ENCODE measurements at places on chromosomes 3 and 15.

- no peak for DNase-seq
These were observed 160.5 kb upstream of the CCDC54 start for GRCh38 chr3:107216711-107217110.

GRCh38 chr15:81492969-81493645 is 119.1 kb upstream of the TMC3 start:
- DNase-seq = no peak

GRCh38 chr3:134922866-134923265 is 127.8 kb downstream of the EPHB1 start:
- DNase-seq = no peak

GRCh38 chr15:68812597-68813431 is 7.9 kb downstream of the ANP32A start:
- DNase-seq = no peak

DNA sequence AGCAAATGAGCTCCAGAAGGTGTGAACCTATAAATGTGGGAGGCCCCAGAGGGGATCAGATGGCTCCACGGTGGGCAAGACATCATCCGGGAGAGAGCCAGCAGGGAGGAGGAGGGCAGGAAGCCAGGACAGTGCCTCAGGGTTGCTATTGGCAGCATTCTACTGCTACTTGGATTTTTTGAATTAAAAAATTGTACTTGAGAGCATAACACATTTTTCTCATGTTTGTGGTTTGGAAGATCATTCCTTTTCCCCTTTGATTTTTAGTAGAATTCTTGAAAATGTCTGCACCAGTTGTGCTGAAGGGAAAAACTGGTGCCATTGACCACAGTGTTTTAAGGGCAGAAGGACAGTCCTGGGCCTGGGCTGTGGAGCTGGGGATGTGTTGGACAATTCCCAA is 59.2 kb downstream of the LYZL4 start:
- no peak for DNase-seq

DNA sequence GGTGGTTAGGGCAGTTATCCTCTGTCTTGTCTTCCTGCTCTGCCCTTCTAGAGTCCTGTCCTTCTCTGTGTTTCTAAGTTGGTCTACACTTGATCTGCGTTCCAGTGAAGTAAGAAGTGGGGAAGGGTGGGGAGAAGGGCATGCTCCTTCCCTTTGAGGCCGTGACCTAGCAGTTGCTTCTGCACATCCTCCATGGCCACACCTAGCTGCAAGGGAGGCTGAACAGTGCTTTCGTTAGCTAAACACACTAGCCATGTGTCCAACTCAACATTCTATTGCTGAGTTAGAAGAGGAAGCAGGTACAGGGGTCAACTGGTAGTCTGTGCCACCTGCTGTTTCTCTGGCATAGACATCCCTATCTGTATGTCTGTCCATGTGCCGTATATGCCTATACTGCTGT is 94.5 kb downstream of the LARS2 start:
- no peak for DNase-seq

- no peak for DNase-seq
These were observed 40.2 kb downstream of the P2RY1 start for GRCh38 chr3:152874896-152875749.

DNA sequence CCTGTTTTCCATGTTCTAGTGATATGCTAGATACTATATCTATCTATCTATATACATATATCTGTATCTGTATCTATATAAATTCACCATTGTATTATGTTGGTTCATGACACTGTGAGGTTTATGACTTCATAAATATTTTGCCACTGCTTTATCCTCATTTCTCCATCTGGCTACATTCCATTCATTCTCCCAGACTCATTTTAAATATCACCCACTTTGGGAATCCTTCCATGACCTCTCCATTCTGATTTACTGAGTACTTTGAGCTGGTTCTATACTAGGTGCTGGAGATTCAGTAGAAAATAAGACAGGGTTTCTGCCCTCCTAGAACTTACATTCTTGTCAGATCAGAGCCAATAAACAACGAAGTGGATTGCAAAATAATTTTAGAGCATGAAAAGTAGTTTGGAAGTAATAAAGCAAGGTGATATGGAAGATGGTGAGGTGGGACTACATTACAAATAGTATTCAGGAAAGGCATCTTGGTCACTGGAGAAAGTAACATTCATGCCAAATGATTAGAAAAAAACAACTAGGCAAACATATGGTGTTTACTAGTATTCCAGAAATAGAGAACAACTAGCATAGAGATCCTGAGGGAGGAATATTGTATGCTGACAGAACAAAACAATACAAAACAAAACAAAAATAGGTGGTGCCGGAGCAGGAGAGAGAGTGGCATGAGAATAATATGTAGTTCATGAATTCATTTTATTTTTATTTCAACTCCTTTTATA is 11.6 kb upstream of the PLSCR4 start:
- DNase-seq = no peak

DNA sequence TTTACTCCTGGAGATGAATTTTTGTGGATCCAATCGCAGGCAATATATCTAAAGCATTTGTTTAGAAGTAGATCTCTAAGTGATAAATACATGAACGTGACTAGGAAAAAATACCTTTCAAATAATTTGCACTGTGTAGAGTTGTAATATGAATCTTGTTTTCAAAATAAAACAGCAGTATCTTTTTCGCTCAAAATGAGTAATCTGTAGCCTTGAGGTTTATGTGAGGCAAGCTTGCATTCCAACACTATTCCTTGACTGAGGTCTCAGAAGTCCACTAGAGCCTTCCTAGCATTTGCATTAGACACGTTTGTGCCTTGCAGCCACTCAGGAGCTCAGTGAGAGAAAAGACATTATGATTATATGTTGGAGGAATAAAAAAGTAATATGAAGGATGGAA is 138.3 kb upstream of the ROBO1 start:
- DNase-seq = no peak

- DNase-seq = no peak
These were observed 58.9 kb downstream of the ITGA11 start for GRCh38 chr15:68373028-68373427.

GRCh38 chr15:34883633-34884032 is 85.9 kb downstream of the AQR start:
- DNase-seq = no peak

DNA sequence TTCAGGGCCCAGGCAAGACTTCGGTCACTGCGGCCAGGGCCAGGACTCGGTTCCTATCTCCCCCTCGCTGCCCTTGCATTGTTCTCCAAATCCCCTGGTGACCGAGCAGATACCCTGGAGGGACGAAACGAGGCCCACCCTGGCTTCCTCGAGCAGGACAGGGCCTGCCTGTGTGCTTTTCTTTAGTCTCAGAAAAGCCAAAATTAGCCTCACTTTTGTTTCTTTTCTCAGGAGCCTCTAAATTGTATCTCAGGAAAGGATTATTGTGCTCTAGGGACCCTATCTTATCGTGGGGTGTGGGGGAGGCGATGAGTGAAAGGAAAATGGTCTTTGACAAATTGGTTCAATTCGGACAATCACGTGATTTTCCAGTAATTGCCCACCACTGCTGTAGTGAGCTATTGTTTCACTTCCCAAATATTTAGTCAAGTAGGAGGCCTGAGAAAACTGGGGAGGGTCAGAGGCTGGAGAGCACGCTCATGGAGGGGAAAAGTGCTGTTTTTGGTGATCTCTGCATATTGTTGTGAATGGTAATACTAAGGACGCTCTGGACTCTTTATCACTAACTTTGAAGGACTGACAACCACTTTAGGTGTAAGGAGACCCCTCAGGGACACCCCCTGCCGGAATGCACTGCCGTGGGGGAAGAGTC is 61.6 kb downstream of the TMEM44 start:
- no peak for DNase-seq

GRCh38 chr3:106963442-106963841 is 413.8 kb upstream of the CCDC54 start:
- peak; percentile 55 for DNase-seq

DNA sequence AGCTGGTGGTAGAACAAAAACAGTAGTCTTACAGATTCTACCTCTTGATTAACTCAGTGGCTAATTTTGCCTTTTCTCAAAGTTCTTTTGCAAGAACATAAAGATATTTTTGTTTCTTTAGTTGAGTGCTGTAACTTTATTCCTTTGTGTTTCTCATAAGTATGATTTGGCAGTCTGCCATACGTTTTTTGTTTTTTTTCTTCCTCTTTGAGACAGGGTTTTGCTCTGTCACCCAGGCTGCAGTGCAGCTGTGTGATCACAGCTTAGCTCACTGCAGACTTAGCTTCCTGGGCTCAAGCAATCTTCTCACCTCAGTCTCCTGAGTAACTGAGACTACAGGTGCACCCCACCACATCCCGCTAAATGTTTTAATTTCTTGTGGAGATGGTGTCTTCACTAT is 22.4 kb downstream of the B3GNT5 start:
- peak; percentile 82 for DNase-seq

DNA sequence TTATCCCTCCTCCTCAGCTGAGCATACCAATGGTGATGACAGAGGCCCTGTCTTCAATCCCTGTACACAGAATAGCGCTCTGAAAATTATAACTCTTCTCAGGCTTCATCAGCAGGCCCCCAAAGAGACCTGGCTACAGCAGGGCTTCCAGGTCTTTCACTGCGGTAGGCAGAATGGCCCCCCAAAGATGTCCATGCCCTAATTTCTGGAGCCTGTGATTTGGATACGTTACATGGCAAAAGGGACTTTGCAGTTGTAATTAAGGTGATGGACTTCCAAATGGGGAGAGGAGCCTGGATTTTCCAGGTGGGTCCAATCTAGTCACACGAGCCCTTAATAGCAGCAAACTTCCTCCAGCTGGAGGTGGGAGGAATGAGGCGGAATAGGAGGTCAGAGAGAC is 221.8 kb upstream of the CTDSPL start:
- DNase-seq = no peak

- DNase-seq = no peak
These were observed 106.3 kb upstream of the MME start for GRCh38 chr3:154973851-154974250.

GRCh38 chr3:169158379-169158778 is 505.1 kb downstream of the MECOM start:
- no peak for DNase-seq

DNA sequence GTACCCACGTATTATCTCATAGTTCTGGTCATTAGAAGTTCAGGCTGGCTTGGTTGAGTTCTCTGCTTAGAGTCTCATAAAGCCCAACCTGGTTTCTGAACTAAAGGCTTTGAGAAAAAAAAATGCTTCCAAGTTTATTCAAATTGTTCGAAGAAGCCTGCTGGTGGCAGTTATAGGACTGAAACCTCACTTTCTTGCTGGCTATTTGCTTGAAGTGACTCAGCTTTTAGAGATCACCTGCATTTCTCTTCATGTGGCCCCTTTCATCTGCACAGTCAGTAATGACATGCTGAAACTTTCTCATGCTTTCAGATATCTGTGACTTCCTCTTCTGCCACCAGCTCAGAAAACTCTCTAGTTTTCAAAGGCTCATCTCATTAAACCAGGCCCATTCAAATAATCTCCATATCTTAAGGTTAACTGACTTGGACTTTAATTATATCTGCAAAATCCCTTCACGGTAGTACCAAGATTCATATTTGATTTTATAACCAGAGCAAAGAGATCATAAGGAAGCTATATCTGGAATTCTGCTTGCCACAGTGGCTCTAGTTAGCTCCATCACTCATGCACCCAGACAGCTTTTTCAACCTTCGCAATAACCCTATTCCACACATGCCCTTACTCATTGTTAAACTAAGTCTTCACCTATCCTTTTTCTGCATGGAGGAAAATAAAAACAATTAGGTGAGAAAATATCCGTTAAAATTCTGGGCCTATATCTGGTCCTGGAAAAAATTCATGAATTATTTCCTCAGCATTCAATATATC is 433.8 kb upstream of the CBLB start:
- no peak for DNase-seq

DNA sequence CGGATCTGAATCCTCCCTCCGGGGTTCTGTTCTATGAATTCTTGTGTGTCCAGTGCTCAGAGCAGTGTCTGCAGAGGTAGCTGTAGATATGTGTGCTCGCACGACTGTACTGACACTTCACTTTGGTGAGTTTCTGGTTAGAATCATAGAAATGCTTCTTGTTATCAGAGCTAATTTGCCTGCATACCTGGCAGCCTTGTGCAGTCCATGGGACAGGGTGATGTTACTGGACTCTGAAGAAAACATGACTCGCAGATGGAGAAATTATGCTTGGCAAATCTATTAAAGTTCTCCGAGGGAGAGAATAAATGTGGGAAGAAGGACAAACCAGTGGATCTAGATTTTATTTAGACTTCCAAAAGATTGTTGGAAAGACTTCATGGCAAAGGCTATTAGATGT is 12.2 kb downstream of the CGNL1 start:
- DNase-seq = no peak

GRCh38 chr3:170128259-170128976 is 53.1 kb downstream of the PHC3 start:
- no peak for DNase-seq

- DNase-seq = no peak
These were observed 1.3 kb upstream of the TWF2 start for GRCh38 chr3:52240059-52240885.

- no peak for DNase-seq
These were observed 56.0 kb upstream of the LCTL start for GRCh38 chr15:66621491-66622467.

All from endothelial cell of umbilical vein (primary cell).